ENCODE measurements at places on chromosomes 11 and 22. TPM values are rescaled to one million over a fixed set of nuclear protein-coding genes. Genes with fewer than 3 reads are reported as not detected.

HBE1 gene
- not detected for total RNA-seq

B4GALNT4 gene
- 32.2 TPM for total RNA-seq

C11orf24 gene
- 53.2 TPM for total RNA-seq

TRAPPC4 gene
- total RNA-seq = 61.9 TPM

OR5P2 gene
- not detected for total RNA-seq

OSM gene
- 6.4 TPM for total RNA-seq

TNNT3 gene
- 35.6 TPM for total RNA-seq

ADAMTS15 gene
- total RNA-seq = 6.4 TPM

SEC14L2 gene
- total RNA-seq = 20.8 TPM

GRCh38 chr22:47276450-47276820 is 514.0 kb downstream of the TBC1D22A start:
- DNase-seq = no peak

- no peak for DNase-seq
Observed at GRCh38 chr11:129795089-129795488, 20.6 kb upstream of the TMEM45B start.

GRCh38 chr22:40308999-40309573 is 37.2 kb upstream of the ADSL start:
- DNase-seq = no peak

DNA sequence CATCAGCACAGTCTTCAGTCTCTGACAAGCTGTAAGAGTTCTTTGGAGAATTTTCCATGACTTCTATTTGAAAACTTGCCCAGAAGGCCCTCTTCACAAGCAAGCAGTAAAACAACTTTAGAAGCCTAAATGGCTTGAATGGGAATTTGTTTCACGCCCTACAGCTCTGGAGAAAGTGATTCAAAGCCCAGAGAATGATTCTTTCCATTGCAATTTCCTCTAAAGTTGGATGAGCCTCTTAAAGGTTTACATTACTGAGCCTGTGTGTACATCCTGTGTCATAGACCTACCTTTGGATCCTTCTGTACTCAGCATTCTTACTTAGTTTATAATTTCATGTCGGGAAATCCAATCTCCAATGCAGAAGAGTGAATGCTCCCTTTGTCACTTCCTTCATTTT is 6.8 kb upstream of the OR8B3 start:
- DNase-seq = no peak

DNA sequence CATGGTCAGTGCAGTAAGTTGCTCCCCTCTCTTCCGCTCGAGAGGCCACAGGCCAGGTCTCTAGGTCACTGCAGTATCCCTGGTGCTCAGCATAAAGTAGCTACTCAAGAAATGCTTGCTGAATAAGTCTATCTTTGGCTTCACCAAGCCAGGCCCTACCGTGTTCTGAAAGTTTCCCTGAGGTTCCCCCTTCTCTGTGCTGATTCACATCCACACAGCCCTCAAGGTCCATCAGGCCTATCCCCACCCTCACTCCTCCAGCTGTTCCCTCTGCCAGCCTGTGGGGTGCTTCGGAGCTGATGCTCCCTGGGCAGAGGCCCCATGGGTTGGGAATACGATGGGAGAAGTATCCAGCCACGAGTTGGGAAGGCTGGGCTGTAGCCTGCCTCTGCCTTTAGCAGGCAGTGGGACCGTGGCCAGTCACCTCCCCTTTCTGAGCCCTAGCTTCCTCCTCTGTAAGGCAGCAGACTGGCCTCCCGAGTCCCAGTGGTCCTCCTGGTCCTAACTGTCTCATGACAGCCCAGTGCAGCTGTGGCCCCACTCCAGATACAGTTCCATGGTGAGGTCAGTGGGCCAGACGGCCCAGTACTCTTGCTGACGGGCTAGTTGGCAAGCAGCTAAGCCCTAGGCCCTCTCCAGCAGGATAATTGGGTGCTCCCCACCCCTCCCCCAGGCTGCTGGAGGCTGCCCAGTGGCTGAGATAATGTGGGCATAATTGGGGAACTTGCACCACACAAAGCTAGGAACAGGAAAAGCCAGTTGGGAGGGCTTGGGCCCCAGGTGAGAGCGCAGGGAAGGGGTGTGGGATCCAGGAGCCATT is 48.2 kb downstream of the NECTIN1 start:
- no peak for DNase-seq

DNA sequence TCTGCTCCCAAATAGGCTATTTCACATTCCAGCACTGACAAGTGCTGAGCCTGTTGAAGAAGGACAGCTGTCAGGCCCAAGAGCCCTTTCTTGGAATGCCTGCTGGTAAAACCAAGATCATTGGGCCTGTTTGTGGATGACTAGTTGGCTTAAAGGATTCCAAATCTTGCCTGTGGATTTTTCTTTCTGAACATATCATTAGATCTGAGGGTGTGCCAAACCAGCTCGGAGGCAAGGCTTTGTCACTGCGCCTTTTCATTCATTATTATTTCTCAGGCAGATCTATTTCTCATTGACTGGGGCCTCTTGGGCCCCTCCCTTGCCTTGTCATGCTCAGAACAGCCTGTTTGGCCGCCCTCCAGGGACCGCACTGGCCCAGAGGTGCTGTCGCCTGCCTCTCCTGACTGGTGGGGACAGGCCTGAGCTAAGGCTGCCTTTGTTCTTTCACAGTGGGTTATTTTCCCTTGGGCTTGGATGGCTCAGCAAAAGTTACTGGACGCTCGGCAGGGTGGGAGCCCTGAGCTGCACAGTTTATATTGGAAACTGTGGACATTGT is 222.7 kb upstream of the SESN3 start:
- peak; percentile 75 for DNase-seq

DNA sequence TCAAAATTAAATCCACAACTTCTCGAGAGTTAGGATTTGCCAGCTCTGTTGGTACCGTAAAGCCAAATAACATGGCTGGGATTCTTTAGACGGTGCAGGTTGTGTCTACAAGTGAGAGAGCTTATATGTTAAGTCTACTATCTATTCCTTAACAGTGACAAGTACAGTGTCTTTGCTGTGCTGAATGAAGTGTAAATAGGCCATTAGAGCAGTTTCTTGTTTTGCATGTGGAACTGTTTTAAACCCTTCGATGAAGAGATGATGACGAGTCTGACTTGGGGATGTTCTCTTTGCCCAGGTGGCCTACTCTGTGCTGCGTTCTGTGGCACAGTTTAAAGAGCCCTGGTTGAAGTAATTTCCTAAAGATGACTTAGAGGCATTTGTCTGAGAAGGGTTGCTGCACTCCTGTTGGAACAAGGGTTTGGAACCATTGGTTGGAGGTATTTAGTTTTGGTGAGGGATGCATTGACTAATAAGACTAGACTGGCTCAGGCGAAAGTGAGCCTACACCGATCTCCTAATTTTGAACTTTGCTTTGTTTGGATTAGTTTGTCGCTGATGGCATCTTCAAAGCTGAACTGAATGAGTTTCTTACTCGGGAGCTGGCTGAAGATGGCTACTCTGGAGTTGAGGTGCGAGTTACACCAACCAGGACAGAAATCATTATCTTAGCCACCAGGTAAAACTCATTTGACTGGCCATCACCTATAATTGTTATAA is 988 bp downstream of the RPS3 start:
- DNase-seq = no peak

- DNase-seq = no peak
Observed at GRCh38 chr11:10857459-10857708, 469 bp downstream of the ZBED5 start.

DNA sequence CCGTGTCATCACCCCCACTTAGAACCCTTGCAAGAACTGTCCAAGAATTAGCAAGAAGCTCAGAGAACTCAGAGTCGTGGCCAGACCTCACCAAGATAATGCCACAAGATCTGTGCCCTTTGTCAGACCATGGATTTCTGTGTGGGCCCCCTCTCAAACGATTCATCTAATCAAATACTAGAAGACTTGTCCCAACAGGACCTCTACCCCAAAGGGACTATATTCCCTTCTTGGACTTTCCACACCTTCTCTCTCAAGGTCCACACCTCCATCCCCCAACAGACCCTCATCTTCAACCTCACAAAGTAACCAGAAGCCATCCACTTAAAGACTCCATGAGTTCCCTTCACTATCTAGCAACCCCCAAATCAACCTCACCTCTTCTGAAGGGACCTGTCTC is 2.8 kb downstream of the POLR3H start:
- DNase-seq = no peak

DNA sequence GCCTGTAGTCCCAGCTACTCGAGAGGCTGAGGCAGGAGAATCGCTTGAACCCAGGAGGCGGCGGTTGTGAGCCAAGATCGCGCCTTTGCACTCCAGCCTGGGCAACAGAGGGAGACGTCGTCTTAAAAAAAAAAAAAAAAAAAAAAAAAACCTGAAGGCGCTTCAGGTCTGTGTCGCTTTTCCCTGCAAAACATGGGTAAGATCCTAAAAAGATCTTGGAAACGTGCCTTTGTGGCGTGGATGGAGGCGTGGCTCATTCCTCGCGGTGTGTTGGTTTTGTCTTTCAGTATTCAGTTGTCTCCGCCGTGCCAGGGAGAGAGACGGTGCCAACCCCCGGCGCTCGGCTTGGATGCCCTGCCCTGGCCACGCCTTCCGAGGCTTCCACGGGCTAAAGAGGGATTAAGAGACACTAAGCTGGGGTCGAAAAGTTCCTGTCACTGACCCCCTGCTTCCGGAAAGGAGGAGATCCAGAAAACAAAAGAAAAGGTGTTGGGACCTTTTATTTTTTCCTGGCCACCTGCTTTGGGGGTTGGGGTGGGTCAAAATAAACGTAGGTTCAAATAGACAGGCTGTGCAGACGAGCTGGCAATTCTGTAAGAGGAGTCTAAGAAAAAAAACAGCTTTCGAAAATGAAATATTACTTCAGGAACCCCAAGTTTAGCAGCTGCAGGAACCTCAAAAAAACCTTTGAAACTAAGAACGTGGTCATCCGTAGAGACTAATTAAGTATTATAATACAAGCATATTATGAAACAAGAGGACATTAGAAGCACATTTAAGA is 1.1 kb upstream of the SLC35F2 start:
- DNase-seq = peak; percentile 62

- DNase-seq = no peak
Observed at GRCh38 chr11:16902182-16902581, 112.0 kb downstream of the PLEKHA7 start.

- DNase-seq = no peak
Observed at GRCh38 chr11:102147015-102147414, 36.8 kb downstream of the YAP1 start.

DNA sequence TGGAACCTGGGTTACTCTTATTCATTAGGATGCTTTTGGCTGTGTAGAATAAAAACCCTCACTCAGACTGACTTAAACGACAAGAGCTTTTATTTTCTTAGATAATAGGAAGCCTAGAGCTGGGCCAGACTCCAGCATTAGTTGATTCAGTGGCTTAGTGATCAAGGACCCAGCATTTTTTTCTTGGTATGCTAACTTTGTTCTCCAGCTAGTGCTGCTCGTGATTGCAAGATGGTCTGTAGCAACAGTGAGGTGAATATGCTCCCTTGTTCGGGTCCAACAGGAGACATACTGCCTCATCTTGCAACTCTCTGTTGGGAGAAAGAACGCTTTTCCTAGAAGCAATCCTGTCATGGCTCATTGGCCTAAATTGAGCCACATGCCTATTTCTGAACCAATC is 33.4 kb downstream of the INSC start:
- no peak for DNase-seq
